ENCODE measurements at places on chromosomes 3 and 15.

- no peaks in the 10 kb centered on the region for H3K4me1 ChIP-seq
- H3K27me3 ChIP-seq = no peaks in the 10 kb centered on the region
- DNase-seq = no peak
- no peak overlapping the region for H3K27ac ChIP-seq
- no peaks in the 10 kb centered on the region for H3K36me3 ChIP-seq
Measured at GRCh38 chr15:95129574-95129973, 898.2 kb downstream of the MCTP2 start.

DNA sequence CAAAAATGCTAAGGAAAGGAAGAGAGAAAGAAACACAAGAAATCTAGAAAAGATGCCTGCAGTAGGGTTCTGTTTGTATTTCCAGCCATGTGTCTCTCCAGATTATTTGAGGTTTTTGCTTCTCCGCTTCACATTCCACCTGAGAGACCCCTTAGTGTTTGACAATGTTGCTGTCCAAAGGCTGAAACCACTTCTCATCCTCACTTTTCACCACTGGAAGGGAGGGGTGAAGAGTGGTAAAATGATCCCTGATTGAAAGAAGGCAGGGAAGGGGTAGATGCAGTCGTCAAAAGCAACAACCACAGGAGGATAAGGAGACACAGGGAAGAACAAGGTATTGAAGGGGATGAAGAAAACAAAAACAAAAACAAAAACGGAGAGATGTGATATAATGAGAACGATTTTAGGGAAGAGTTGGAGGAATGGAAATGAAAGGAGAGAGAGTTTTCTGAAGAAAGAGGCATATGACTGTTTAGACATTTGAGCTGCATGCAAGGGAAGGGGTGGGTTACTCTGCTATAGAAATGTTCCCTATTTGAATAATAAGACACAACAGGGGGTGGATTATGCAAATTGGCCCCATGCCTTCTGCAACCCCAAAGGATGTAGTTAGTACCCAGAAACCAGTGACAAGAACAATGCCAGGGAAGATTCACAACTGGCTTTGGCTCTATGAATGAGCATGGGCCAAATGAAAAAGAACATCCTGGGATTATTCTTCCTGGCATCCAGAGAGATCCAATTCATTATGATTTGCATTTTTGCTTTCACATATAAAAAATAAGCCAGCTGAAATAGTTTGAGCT is 235.9 kb downstream of the GAP43 start:
- H3K36me3 ChIP-seq = no peaks in the 10 kb centered on the region
- no peaks in the 10 kb centered on the region for H3K27me3 ChIP-seq
- no peak overlapping the region for H3K27ac ChIP-seq
- no peaks in the 10 kb centered on the region for H3K4me1 ChIP-seq
- no peak overlapping the region for H3K4me3 ChIP-seq

DNA sequence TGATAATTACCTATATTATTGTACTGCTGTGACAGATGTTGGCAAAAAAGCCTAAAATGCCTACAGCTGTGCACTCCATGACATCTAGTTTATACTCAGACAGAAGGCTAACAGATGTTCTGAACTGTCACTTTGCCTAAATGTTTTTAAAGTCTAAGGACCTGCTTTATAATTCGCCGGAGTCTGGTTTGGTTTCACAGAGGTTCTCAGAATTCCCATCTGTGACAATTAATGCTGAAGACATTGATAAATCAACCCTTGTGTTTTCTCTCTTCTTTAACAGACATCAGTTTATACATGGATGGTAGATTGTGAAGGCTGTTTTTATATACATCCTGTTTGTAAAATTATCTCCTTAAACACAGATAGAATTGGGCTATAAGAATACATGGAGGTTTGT is 19.8 kb upstream of the SOX2 start:
- H3K4me3 ChIP-seq = no peak overlapping the region
- H3K4me1 ChIP-seq = no peaks in the 10 kb centered on the region
- peaks cover 25% of the 10 kb centered on the region for H3K27me3 ChIP-seq
- H3K27ac ChIP-seq = no peak overlapping the region
- no peak for DNase-seq

DNA sequence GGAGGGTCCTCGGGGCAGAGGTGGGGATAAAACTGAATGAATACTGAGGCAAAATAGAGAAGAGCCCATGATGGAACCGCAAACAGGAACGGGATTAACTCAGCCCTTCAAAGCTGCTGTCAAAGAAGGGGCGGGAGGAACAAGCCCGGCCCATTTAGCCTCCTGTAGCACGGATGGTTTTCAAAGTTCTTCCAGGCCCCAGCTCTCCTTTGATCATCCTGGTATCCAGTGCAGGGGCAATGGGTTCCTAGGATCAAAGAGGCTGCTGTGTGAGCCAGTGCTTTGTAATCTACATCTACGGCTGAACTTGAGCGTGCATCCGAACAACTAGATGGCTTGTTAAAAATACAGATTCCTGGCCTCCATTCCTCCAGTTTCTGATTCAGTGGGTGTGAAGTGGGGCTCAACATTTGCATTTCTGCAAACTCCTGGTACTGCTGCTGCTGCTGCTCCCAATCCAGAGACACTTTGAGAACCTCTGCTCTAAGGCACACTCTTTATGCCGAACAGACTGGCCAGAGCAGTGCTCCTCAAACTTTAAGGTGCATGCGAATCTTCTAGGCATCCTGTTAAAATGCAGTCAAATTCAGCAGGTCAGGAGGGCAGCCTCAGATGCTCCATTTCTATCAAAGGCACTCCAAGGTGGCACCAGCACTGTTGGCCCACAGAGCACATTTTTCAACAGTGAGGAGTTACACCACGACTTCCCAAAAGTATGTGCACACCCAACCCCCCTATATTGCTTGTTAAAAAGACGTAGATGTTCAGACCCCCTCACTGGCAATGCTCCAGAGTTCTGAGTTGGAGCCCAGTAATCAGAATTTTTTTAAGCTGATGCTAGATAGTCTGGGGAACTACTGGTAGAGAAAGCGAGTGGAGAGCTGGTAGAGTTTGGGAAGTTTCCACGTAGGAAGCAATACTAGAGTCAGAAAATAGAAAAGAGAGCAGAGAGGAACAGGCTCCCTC is 5.6 kb downstream of the GALNT15 start:
- no peak overlapping the region for H3K4me3 ChIP-seq
- H3K4me1 ChIP-seq = no peaks in the 10 kb centered on the region
- no peaks in the 10 kb centered on the region for H3K27me3 ChIP-seq
- H3K36me3 ChIP-seq = no peaks in the 10 kb centered on the region
- no peak overlapping the region for H3K27ac ChIP-seq

- no peaks in the 10 kb centered on the region for H3K36me3 ChIP-seq
- DNase-seq = no peak
- H3K4me3 ChIP-seq = no peak overlapping the region
- no peaks in the 10 kb centered on the region for H3K27me3 ChIP-seq
Measured at GRCh38 chr3:177186306-177186705, 11.0 kb downstream of the TBL1XR1 start.

- no peaks in the 10 kb centered on the region for H3K36me3 ChIP-seq
- no peak overlapping the region for H3K4me3 ChIP-seq
- no peaks in the 10 kb centered on the region for H3K4me1 ChIP-seq
- H3K27me3 ChIP-seq = no peaks in the 10 kb centered on the region
- no peak for DNase-seq
Measured at GRCh38 chr3:28646435-28646834, 297.8 kb upstream of the AZI2 start.

DNA sequence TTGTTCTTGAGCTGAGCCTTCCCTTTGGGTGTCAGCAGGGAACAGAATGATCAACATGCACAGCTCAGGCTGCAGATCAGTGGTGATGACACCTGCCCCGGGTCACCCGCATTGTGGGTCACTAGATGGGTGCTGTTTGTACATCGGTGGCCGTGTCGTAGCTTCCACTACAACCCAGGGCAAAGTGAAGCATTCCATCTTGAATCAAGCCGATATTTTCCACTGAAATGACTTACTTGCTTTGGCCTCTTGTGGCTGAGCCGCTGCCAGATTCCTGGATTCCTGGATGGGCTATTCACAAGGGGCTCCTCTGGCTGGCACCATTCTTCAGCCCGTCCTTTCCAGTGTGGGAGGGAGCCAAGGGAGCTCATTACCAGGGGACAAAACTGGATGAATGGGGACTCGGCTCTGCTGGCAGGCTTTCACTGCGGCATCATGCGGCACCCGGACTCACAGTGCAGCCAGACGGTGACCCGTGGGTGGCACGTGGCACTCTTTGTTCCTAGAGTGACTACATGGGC is 65.6 kb downstream of the SLCO3A1 start:
- no peak for DNase-seq
- H3K4me3 ChIP-seq = no peak overlapping the region
- H3K27ac ChIP-seq = no peak overlapping the region
- no peaks in the 10 kb centered on the region for H3K27me3 ChIP-seq
